ENCODE measurements at places on chromosomes 13 and 19.
A peak's percentile ranks its signal among the peaks of the same experiment; 100 is the strongest.

DNA sequence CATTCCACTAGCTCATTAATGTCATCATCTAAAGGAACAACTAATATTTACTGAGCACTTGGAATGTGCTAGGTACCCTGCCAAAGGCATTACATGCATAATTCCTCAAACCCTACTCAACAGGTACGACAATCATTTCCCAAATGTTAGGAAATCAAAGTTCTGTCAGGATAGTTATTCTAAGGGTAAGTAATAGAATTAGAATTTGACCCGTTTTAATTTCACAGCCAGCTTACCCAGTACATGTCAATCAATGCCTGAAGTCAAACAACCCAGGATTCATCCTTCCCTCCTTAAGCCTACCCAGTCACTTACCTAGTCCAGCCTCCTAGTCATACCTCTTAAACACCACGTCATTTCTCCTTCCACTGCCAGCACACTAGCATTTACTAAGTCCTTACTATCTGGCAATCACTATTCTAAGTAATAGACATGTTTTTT is 2.4 kb downstream of the LNX2 start:
- no peak for DNase-seq

DNA sequence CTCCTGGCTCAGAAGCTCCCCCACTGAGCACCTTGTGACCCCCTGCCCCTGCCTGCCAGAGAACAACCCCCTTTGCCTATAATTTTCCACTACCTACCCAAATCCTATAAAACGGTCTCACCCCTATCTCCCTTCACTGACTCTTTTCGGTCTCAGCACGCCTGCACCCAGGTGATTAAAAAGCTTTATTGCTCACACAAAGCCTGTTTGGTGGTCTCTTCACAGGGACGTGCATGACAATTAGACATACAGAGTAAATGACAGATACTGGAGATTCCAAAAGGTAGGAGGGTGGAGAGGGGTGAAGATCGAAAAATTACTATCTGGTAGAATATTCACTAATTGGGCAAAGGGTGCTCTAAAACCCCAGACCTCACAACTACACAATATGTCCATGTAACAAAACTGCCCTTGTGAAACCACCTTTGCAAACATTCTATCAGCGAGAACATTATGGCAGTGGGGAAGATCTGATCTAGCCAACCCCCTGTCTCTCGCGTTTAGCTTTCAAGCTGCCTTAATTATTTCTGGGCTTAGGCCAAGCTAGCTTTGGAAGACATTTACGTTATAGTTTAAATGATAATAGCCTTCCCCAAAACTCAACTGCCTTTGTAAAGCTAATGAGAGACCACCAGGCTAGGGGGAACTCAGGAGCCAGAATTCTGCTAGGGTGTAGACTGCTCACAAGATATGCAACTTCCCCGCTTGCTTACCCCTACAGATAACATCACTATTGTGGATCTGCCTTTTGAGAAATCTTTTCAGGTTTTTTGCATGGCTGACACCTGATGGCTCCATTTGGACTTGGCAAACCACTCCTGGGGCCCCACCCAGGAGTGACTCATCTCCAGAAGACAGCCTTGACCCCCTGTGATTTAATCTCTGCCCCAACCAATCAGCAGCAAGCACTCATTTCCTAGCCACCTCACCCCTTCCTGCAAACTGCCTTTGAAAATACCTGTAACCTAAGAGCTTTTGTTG is 1534.0 kb upstream of the SPRY2 start:
- no peak for DNase-seq

- no peak for DNase-seq
Measured at GRCh38 chr13:46170268-46170667, 11.7 kb downstream of the LCP1 start.

DNA sequence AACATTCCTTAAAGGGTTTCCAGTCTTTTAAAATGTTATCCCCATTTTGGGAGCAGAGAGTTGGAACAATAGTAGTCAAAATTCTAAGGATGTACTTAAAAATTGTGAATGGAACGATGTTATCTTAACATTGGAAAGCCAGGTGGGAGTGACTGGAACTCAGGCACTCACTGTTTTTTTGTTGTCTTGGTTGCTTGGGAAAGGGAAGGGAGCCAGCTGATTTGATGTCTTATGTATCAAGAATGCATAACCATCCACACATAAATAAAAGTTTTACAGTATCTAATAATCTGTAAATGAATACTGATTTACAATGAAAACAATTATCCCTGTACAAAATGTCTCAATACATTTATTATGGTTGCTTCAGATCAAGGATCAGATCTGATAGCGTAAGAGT is 88.7 kb downstream of the SLC10A2 start:
- DNase-seq, result no peak

DNA sequence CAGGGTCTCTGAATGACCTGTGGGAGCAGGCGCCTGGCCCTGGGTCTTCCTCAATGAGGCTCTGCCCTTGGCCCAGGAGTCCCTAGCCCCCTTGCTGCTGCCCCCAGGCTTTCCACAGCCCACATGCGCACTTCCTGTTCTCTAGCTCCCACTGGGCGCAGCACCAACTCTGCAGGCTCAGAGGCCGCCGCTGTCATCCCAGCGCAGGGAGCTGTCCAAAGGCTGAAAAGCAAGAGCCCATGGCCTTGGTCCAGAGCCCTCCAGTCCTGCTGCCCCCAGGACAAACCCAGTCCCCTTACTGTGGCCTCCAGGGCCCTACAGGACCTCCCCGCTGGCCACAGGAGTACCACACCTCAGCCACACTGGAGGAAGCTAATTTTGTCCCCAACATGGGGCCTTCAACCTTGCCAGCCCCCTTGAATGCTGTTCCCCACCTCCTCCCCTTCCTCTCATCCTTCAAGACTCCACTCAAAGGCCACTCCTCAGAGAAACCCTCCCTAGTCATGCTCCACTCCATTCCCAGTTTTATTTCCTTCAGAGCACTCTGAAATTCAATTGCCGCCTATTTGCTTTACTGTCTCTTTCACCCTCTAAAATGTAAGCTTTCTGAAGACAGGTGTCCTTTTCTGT is 8.0 kb upstream of the POU2F2 start:
- no peak for DNase-seq

DNA sequence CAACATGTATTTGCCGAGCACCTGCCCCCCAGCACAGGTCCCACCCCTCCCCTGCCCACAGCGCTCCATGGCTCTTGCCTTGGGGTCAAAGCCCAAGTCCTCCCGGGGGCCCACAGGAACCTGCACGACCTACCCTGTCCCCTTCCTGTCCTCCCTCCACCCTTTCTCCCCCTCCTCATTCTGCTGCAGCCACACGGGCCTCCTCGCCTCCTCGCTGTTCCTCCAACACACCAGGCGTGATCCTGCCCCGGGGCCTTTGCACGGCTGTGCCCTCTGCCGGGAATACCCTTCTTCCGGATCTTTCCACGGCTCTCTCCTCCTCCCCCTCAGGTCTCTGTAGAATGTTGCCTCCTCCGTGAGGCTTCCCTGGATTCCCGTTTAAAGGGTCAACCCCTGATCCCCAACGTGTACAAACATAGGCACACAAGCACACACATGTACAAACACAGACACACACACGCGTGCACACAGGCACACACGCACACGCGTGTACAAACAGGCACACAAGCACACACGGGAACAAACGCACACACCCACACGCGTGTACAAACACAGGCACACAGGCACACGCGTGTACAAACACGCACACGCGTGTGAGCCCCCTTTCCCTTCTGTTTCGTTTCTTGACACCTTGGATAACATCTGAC is 2.8 kb downstream of the MADCAM1 start:
- no peak for DNase-seq

- no peak for DNase-seq
Measured at GRCh38 chr19:29326849-29327840, 114.2 kb upstream of the UQCRFS1 start.

GRCh38 chr13:49046519-49046918 is 70.8 kb downstream of the FNDC3A start:
- DNase-seq, result no peak

DNA sequence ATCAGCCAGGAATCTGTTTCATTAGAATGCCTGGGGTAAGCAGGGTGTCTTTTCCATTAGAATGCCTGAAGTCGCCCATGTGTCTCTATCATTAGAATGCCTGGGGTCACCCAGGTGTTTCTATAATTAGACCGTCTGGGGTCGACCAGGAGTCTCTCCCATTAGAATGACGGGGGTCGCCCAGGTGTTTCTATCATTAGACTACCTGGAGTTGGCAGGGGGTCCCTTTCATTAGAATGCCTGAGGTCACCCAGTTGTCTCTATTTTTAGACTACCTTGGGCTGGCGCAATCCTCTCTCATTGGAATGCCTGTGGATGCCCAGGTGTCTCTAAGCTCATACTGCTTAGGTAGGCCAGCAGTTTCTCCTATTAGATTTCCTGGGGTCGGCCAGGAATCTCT is 1447.6 kb downstream of the UQCRFS1 start:
- DNase-seq, result no peak

DNA sequence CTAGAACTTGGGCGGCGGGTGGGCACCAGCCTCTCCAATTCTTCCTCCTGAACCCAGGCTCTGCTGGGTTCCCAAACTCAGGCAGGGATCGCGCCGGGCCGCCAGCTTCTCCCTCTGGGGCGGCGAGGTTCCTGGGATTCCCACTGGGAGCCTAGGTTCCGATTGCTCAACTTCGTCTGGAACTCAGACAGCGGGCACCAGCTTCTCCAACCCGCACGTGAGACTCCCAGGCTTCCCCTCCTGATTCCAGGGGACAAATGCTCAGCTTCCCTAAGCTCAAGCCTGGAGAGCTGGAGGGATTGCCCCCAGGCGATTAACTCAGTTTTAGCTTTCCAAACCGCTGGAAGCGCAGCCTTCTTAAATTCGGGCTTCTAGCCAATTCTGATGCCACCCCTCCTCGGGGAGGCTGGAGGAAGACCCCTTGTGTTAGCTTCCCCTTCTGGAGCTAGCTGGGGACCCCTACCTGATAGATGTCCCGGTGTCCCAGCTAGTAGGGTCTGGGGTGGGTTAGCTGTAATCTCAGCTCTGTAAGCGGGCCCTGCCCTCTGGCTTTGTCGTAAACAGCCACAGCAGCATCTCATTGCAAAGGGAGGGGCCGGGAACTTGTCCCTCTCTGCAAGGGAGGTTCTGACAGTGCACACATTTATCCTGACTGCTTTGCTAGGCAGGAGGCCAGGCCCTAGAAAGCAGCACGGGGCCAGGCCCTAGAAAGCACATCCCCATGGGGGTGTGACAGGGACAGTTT is 671 bp downstream of the MCOLN1 start:
- no peak for DNase-seq

DNA sequence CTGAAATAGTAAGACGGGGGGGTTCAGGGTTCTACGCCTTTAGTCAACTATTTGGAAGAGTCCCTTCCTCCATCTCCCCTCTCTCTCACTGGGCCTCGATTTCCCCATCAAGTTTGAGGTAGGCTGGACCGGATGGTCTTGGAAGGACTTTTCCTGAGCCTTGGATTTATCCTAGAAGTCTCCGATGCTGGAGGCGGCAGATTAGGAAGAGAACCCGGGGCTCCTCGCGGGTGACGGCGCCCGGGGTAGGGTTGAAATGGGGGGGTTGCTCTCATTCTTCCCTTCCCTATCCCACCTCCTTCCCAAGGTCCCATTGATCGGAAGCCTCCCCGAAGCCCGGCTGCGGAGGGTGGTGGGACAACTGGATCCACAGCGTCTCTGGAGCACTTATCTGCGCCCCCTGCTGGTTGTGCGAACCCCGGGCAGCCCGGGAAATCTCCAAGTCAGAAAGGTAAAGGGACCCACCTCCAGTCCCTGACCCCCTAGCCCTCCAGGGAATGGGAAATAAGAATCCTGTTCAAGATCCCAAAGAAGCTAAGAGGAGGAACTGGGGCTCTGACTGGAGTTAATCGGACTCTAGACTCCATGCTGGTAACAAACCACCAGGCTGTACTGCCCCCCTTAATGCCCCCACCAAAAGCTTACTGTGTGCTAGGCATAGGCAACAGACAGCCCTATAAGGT is 781 bp downstream of the QPCTL start:
- DNase-seq, result peak; percentile 66

GRCh38 chr19:16889366-16889882 is 625 bp downstream of the F2RL3 start:
- no peak for DNase-seq

GRCh38 chr13:67238277-67238859 is 8.2 kb upstream of the PCDH9 start:
- DNase-seq, result no peak

GRCh38 chr19:14271840-14272239 is 65.9 kb upstream of the ADGRL1 start:
- DNase-seq, result no peak

GRCh38 chr13:73129023-73129422 is 70.2 kb downstream of the KLF5 start:
- DNase-seq, result no peak

DNA sequence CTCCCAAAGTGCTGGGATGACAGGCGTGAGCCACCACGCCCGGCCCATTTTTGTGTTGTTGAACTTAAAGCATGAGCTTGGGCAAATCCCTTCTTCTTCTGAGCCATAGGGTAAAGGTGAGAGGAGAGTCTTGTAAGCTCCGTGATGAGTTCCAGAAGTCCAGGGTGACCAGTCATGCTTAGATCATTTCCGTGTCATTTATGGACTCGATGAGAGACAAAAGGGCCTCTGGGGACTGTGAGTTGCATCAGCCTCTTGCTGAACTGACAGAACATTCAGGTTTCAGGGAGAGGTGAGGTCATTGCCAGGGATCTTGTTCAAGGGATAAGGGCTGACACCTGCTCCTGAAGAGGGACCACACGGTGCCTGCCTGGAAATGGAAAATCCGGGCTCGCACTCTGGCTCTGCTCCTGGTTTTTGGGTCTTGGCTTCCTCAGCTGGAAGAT is 53.6 kb downstream of the GADD45B start:
- DNase-seq, result no peak

GRCh38 chr13:106990594-106990993 is 422.7 kb upstream of the ARGLU1 start:
- no peak for DNase-seq

- DNase-seq, result no peak
Measured at GRCh38 chr13:37475151-37475550, 123.4 kb downstream of the POSTN start.

DNA sequence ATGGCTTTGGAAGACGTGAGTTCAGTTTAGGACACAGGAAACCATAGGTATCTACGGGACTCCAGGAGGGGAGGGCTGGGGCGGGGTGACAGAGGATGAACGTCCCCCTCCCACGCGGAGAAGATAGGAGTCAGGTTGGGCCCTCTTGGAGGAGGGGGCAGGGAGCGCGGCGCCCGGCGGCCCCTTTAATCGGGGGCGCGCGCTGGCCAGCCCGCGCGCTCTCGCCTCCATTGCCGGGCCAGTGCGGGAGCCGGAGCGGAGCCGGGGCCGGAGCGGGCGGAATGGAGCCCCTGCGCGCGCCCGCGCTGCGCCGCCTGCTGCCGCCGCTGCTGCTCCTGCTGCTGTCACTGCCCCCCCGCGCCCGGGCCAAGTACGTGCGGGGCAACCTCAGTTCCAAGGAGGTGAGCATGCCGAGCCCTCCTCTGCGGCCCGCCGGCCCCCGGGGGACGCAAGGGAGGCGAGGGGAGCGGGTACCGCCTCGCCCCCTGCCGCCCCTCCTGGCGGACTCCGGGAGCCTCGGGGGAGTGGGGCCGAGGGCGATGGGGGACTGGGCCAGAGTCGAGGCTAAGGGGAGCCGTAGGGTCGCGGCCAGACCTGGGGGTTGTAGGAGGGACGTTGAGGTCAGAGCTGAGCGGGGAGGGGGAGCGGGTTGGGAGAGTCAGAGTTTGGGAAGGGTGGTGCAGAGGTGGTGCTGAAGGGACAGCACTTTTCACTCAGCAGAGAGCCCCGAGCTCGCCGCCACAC is at the start of gene TMEM145:
TMEM145 (plus strand) TSS at position 214 of the 744 bp plus-strand sequence; CDS start at position 282, 68 bp downstream.
- no peak for DNase-seq

- no peak for DNase-seq
Measured at GRCh38 chr13:114119196-114119595, 13.2 kb downstream of the RASA3 start.

GRCh38 chr19:10812902-10813404 is 23.1 kb downstream of the TMED1 start:
- DNase-seq, result no peak

- no peak for DNase-seq
Measured at GRCh38 chr13:101903890-101904289, 451.4 kb downstream of the ITGBL1 start.
